ENCODE measurements at places on chromosomes 7 and 10.

- DNase-seq, result no peak
These were observed 48.5 kb downstream of the GNAT3 start for GRCh38 chr7:80463272-80463920.

- no peak for DNase-seq
These were observed 222.3 kb upstream of the MKLN1 start for GRCh38 chr7:131105294-131105798.

DNA sequence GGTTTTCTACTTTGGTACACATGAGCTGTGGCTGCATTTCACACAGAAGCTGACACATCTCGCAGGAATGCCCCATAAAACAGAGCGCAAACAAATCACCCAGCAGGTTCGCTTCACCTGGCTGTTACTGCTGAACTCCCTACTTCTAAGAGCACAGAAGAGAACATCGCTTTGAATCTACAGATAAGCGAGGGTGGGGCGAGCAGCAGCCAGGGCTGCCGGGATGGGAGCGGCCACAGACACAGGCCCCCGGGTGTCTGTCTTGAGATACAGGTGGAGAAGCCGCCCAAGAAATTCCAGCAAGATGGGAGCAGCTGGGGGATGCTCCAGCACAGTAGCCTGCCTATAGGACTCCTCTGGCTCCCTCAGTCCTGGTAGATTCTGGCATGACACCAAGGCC is 27.4 kb downstream of the OGDHL start:
- DNase-seq, result no peak

DNA sequence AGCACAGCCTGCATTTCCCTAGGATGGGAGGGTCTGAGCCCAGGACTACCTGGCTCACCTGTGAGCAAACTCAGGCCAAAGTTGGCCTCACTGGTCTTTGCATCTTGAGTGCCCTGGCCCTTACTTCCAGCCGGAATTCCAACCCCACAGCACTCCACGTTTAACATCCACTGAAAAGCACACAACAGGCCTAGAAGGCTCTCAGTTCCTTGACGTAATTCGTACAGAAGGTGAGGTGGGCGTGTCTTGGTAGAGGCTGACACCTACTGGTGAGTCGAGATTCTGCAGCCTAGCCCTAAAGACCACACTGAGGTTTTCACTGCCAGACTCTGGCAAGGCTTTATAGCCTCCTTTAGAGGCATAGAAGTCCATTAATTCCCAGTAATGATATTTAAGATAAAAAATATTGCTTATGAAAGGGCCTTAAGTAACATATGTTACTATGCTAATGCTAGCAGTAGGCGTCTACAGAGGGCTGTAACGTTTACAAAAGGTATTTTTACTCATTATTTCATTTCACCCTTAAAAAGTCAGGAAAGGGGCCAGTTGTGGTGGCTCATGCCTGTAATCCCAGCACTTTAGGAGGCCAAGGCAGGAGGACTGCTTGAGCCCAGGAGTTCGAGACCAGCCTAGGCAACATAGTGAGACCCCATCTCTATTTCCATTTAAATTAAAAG is 95.8 kb downstream of the HIP1 start:
- DNase-seq, result peak; percentile 80

DNA sequence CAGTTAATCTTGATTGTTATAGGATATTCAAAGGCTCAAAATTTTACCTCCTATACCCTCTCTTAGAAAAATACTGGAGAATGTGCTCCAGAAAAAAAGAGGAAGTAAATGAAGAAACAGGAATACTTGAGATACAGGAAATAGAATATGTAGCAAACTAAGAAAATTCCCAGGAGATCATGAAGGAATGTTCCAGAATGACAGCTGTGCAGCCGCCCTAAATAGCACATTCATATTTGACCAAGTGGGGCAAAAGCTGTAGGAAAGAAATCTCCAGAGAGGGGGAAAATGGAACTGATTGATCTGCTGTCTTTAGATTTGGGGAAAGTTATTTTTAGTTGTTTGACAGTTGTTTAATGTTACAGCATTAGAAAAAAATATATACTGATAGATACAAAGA is 46.2 kb upstream of the ZEB1 start:
- DNase-seq, result no peak

GRCh38 chr10:86651021-86651471 is 3.3 kb upstream of the OPN4 start:
- DNase-seq, result no peak

DNA sequence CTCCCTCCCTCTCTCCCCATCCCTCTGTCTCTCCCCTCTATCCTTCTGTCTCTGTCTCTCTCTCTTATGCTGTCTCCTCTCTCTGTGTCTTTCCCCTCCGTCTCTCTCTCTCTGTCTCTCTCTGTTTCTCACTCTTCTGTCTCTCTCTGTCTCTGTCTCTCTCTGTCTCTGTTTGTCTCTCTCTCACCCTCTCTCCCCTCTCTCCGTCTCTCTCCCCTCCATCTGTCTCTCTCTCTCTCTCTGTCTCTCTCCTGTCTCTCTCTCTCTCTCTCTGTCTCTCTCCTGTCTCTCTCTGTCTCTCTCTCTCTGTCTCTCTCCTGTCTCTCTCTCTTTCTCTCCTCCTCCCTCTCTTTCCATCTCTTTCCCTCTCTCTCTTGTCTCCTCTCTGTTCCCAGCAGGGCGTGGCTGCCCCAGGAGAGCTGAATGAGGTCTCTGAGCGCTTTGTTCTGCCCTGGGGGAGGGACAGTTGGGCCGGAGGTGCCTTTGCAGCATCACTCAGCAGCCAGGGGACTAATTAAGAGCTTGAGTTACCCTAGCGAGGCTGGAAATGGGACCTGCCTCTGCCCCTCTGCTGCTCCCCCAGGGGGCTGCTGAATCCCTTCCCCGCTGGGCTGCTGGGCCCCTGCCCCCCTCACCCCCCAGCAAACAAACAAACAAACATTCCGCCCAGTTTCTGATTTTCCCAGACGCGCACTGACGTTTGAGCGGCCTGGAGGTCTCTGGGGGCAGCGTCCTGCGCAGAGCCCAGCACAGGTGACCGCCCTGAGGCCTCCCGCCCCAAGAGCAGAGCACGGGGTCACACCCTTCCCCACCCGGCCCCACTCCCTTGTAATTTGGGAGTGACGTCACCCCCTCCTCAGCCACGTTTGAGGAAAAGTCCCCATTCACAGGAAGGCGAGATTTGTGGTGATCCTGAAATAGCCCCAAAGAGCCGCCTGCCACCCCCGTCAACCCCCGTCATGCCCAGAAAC is 68.1 kb downstream of the PDGFA start:
- no peak for DNase-seq

DNA sequence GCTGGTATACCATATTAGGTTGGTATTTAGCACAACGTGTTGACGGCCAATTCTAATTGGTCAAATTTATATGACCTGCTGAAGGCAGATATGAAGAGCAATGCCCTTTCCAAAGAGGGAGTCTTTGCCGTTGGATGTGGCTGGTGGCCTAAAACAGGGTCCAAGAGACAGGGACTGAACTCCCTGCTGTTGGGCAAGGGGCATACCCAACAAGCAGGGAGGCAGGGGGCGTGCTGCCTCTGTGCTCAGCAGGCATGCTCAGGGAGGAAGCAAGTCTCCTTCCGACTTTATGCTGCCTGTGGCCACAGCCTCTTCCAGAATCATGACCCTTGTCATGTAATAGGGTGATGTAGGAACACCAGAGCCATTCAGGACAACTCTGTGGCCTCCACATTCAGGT is 167.7 kb upstream of the NPVF start:
- DNase-seq, result no peak

GRCh38 chr7:84372155-84372621 is 177.6 kb upstream of the SEMA3A start:
- DNase-seq, result no peak

Measured in NCI-H1694 (cell line).